Naive thymus-derived CD4-positive, alpha-beta T cell (primary cell): ENCODE measurements at places on chromosomes 7 and 10. TPM values are rescaled to one million over a fixed set of nuclear protein-coding genes. Genes with fewer than 3 reads are reported as not detected.

OR2A1 gene
- total RNA-seq: not detected

CAMK2G gene
- 66.9 TPM for total RNA-seq

GDF2 gene
- not detected for total RNA-seq

COMTD1 gene
- 10.1 TPM for total RNA-seq

- no peak for DNase-seq
- H3K27me3 ChIP-seq: no peaks in the 10 kb centered on the region
- no peak overlapping the region for H3K27ac ChIP-seq
- H3K4me1 ChIP-seq: no peaks in the 10 kb centered on the region
- H3K36me3 ChIP-seq: no peaks in the 10 kb centered on the region
Measured at GRCh38 chr10:22305721-22306120, 10.5 kb upstream of the COMMD3 start.

GRCh38 chr7:13989949-13990305 is 461 bp upstream of the ETV1 start:
- no peak overlapping the region for H3K27ac ChIP-seq
- no peaks in the 10 kb centered on the region for H3K36me3 ChIP-seq
- peaks cover 6% of the 10 kb centered on the region for H3K27me3 ChIP-seq

- H3K36me3 ChIP-seq: peaks cover 6% of the 10 kb centered on the region
- no peak overlapping the region for H3K27ac ChIP-seq
- no peak for DNase-seq
- H3K4me3 ChIP-seq: no peak overlapping the region
Measured at GRCh38 chr10:75034131-75034512, 77.3 kb upstream of the SAMD8 start.
